ENCODE measurements at places on chromosomes 3 and 15. TPM values are rescaled to one million over a fixed set of nuclear protein-coding genes. Genes with fewer than 3 reads are reported as not detected.

Gene UQCC5
- 14.0 TPM for polyA plus RNA-seq

Gene CEP70
- polyA plus RNA-seq = 50.3 TPM

Gene PLSCR2
- 1.0 TPM for polyA plus RNA-seq

Gene CTXN2
- polyA plus RNA-seq = 0.12 TPM

Gene GADL1
- 5.1 TPM for polyA plus RNA-seq

Gene RBP2
- 0.75 TPM for polyA plus RNA-seq

Gene CASR
- polyA plus RNA-seq = 24.9 TPM

Gene LXN
- polyA plus RNA-seq = 32.5 TPM

Gene ATP2B2
- polyA plus RNA-seq = 1.1 TPM

Gene TMCO5A
- polyA plus RNA-seq = not detected

Gene LRRC2
- polyA plus RNA-seq = 1.8 TPM

Gene PLOD2
- polyA plus RNA-seq = 171 TPM

Gene ALDH1A2
- 284 TPM for polyA plus RNA-seq

Gene NR1I2
- polyA plus RNA-seq = 0.78 TPM

Gene FEZF2
- not detected for polyA plus RNA-seq

Gene FSD2
- 0.12 TPM for polyA plus RNA-seq

Gene LRRN1
- 23.4 TPM for polyA plus RNA-seq

Gene ALDH1A3
- polyA plus RNA-seq = 5.7 TPM

Gene FMN1
- 23.1 TPM for polyA plus RNA-seq

Gene CFAP161
- polyA plus RNA-seq = 0.43 TPM

Gene CD200
- polyA plus RNA-seq = 41.6 TPM

Gene RAMAC
- 44.1 TPM for polyA plus RNA-seq

Gene STRC
- polyA plus RNA-seq = 1.8 TPM

Gene SLC22A14
- 1.1 TPM for polyA plus RNA-seq

Gene FBXL22
- polyA plus RNA-seq = 1.7 TPM

Gene SERPINI2
- polyA plus RNA-seq = 1.9 TPM

Gene GOLGA8M
- polyA plus RNA-seq = 4.5 TPM

Gene OCA2
- polyA plus RNA-seq = 9.0 TPM

Gene LPP
- 32.9 TPM for polyA plus RNA-seq

Gene OR5AC2
- polyA plus RNA-seq = not detected

Gene C3orf85
- polyA plus RNA-seq = 17.9 TPM

Gene GHSR
- not detected for polyA plus RNA-seq

Gene HYAL1
- polyA plus RNA-seq = 6.5 TPM

Gene MAP1A
- 9.3 TPM for polyA plus RNA-seq

Gene NSUN3
- polyA plus RNA-seq = 14.6 TPM

Gene SUSD5
- polyA plus RNA-seq = 4.5 TPM

Gene C3orf20
- polyA plus RNA-seq = 0.32 TPM

Gene CDHR4
- polyA plus RNA-seq = 0.28 TPM

Gene CPNE9
- polyA plus RNA-seq = not detected

Gene DNASE1L3
- polyA plus RNA-seq = 9.2 TPM

Gene ERICH6
- 1.0 TPM for polyA plus RNA-seq

Gene SPTSSB
- polyA plus RNA-seq = 4.7 TPM

Gene IQCH
- 10.0 TPM for polyA plus RNA-seq

Gene GALNT15
- polyA plus RNA-seq = 2.1 TPM

Gene SPINT1
- polyA plus RNA-seq = 66.7 TPM

Gene DZIP1L
- 26.7 TPM for polyA plus RNA-seq

Gene ALPK3
- 20.7 TPM for polyA plus RNA-seq

Gene TM4SF1
- 55.5 TPM for polyA plus RNA-seq

Gene ASB14
- polyA plus RNA-seq = 1.4 TPM

Gene RAB6B
- 15.3 TPM for polyA plus RNA-seq

Gene XCR1
- polyA plus RNA-seq = 0.15 TPM

Gene TMEM266
- 12.3 TPM for polyA plus RNA-seq

Gene HESX1
- 4.5 TPM for polyA plus RNA-seq

Gene VGLL3
- polyA plus RNA-seq = 5.0 TPM

Gene CYP8B1
- 1.3 TPM for polyA plus RNA-seq

Gene COL6A6
- polyA plus RNA-seq = 2.9 TPM

Gene SELENOS
- polyA plus RNA-seq = 61.4 TPM

Gene IL16
- polyA plus RNA-seq = 4.9 TPM

Gene GOLGA8K
- polyA plus RNA-seq = 3.6 TPM

Gene IL20RB
- 0.85 TPM for polyA plus RNA-seq
